DND-41 (cell line): ENCODE measurements at places on chromosomes 2 and 18.

DNA sequence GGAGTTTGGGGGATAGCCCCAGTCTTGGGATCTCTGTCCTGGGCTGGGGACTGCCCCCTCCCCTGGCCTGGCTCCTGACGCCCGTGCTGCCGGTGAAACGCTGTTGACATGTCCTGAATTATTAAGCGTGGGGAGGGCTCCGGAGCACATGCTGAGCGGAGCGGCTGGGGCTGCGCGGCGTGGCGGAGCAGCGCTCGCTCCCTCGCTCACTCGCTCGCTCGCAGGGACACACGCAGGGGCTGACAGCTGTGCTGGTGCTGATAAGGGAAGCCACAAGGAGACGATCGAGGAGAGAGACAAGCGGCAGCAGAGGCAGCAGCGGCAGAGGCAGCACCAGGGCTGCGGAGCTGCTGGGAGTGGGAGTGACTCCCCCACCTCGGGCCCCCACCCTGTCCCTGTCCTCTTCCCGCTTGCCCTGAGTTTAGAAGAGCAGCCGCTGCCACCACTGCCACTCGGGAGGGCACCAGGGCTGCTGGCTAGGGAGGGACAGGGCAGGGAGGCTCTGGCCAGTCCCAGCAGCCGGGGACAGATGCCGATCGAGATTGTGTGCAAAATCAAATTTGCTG lies at the start of gene ASIC4:
TSS of gene ASIC4 (plus strand) at position 287 of the 566 bp plus-strand sequence. CDS start at position 530, 243 bp downstream.
- peak; percentile 31 for DNase-seq

DNA sequence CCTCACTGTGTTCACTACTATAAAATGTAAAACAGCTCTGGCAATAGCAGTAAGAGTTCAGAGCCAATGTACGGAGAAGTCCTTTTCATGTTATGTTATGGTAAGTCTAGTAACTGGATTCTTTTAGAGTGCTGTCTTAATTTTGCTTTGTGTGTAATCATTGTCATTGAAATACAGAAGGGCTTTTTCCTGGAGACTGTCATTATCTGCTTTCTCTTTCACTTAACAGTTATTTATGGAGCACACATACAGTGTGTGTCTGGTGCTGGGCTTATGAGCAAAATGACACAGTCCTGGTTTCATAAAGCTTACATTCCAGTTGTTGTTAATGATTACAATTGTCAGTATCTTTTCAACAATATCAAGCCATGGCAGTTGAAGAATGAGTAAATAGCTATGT lies 95.5 kb downstream of the CCDC102B start:
- no peak for DNase-seq

DNA sequence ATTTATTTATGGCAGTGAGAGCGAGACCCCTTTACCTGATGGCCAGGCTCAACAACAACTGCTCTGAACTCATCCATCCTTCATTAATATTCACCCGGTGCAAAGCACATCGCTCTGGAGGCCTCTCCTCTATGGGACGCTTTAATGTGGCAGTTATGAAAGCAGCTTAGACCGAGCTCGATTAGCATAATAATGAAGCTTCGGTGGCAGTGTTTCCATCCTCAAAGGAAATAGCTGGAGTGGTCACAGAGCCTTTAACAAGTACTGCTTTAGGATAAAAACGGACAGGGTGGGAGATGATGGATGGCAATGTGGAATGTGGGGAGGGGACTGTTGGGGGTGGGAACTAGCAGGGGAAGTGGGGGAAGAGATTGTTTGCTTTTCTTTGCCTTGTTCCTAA lies 243.9 kb downstream of the SLC4A3 start:
- DNase-seq = no peak

GRCh38 chr2:6358985-6359384 lies 506.7 kb downstream of the CMPK2 start:
- no peak for DNase-seq

DNA sequence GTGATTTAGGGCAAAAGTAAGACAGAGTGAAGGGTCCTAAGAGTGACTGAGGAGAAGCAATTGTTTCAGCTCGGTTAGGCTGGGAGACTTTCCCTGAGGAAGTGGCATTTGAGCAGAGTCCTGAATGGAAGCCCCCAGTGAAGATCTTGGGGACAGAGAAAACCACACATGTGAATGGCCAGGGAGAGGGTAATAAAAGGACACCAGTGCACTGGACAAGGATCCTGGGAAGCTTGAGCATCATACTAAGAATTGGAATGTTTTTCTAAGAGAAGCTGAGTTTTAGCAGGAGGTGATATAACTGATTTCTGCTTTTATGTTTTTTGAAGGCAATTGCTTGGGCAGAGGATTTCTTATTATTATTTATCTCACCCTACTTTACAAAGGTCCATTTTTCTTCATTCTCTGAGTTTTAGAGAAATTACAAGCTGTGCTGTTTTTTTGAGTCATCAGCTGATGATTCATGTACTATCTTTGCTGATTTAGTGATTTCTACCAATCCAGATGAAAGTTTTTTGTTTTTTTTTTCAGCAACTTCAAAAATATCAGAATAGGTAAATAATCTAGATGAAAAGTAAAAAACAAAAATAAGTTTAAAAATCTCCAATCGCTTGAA lies 43.5 kb downstream of the MFSD6 start:
- DNase-seq = no peak

GRCh38 chr2:30277582-30277981 lies 46.2 kb downstream of the LBH start:
- DNase-seq = no peak

DNA sequence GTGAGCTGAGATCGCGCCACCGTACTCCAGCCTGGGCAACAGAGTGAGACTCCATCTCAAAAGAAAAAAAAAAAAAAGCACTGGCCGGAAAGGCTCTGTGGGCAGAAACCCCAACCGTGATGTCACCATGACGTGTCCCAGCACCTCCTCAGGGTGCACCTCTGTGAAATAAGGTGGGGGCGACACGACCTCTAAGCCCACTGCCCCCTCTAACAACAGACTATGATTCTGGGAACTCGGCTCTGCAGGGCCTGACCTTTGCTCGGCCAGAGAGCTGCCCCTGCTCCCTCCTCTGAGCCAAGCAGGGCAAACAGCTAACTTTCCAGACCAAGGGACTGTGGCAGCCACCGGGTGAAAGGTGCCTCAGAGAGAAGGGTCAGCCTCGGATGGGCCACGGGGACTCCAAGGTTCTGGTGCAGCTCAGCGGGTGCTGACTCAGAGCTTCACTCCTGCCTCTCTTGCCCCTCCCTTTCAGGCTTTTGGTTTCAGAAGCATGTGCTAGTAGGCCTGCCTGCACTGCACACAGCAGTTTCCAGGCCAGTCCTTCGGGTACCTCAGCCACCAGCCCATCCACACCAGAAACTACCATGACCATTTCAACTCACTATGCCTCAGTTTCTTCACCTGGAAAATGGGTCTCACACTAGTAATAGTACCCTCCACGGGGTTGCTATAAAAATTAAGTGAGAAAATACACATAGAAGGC lies 8.0 kb downstream of the TMBIM1 start:
- no peak for DNase-seq

DNA sequence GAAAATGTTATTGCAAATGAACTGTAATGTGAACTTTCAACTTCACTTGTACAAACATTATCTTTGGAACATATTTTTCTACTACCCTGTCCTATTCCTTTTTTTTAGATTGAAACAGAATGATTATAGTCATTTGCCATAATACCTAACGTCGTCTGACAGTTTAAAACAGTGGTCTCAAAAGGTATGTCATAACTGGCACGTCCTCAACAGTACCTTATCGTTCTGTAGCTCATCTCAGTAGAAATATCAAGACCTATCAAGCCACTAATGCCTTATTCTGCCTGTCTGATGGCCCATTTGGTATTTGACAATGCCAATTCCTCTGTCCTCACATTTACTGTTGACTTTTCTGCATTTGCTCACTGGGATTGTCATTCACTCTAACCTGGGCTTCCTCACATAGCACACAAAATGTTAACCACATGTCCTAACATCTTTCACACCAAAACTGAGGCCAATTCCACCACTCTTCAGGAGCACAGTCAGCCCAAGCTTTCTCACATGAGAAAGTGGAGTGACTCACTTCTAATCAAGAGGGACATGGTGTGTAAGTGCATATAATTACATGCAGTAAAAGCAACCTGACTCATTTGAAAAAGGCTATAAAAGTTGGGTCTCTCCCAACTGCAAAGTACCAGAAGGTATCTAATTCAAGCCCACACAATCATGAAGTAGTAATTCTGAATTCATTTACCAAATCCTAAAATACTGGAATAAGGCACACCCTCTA lies 34.8 kb downstream of the DNER start:
- no peak for DNase-seq

- DNase-seq = no peak
Measured at GRCh38 chr2:220185766-220186305, 558.4 kb downstream of the SLC4A3 start.

- no peak for DNase-seq
Measured at GRCh38 chr2:109440499-109441156, 173.1 kb downstream of the SEPTIN10 start.

- DNase-seq = no peak
Measured at GRCh38 chr2:60958800-60959199, 58.7 kb upstream of the PEX13 start.

DNA sequence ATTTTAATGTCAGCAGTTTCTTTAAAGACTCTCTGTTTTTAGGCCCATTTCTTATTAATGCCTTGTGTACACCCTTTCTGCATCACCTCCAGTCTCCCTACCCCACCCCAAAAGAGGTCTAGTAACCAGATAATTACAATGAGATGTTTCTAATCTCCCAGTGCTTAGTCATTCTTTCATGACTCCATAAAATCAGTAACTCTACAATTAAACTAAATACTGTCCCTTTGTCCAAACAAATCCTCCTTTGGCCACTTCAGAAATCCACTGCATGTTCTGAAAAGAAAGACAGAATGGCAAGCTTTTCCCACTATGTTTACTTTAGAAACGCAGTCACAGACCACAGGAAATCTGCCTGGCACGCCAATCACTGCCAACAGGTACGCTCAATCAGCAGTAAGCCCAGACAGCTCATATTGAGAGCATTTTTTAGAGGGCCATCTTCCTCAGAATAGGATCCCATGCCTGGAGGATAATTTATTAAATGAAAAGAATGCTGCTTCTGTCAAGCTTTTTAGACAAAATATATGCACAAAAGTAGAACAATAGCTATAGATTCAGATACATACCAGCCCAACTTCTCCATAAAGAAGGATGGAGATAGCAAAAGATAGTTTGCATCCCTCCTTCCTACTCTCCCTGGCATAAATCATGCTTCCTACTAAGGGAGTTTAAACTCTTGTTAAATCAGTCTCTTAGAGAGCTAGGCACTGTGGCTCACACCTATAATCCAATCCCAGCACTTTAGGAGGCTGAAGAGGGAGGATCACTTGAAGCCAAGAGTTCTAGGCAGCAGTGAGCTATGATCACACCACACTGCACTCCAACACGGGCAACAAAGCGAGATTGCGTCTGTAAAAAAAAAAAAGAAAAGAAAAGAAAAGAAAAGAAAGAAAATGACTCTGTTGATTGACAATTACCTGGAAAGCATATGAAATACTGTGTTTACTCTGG lies 14.6 kb downstream of the CLASP1 start:
- no peak for DNase-seq

DNA sequence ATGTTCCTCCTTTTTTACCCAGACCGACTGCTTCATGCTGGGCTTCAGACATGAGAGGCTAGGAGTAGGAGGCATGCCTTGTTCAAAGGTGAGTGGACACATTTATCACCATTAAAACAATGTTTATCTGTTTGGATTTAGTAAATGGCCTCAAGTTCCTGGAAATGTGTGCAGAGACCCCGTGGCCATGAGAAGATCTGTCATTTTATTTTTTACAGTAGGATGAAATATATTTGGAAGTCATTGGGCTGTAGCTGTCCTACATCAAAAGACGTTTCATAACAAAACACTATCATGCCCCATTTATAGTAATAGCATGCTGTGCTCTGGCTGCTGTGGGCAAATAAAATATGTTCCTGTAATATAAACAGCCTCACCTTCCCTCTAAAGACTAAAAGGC lies 403.9 kb upstream of the TNP1 start:
- DNase-seq = no peak

- no peak for DNase-seq
Measured at GRCh38 chr2:174327021-174327840, 7.5 kb upstream of the SP9 start.

DNA sequence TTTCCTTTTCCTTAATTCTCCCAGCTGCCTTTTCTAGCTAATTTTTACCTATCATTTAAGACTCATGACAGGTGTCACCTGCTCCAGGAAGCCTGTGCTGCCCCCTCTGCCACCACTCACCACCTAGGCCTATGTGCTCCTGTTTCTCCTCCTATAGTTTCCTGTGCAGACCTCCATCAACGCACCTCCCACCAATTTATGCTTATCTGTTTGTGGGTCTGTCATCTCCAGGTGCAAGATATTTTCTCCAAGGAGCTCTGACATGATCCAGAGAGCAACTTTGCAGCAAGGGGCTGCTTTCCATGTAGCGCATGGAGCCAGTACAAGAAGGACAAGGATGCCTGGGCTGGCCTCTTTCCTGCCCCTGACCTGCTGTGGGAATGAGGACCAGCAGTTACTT lies 42.7 kb downstream of the SLC4A5 start:
- no peak for DNase-seq

GRCh38 chr2:173414823-173415322 lies 60.2 kb downstream of the CDCA7 start:
- DNase-seq = no peak

GRCh38 chr2:188367164-188367563 lies 75.5 kb downstream of the GULP1 start:
- no peak for DNase-seq

DNA sequence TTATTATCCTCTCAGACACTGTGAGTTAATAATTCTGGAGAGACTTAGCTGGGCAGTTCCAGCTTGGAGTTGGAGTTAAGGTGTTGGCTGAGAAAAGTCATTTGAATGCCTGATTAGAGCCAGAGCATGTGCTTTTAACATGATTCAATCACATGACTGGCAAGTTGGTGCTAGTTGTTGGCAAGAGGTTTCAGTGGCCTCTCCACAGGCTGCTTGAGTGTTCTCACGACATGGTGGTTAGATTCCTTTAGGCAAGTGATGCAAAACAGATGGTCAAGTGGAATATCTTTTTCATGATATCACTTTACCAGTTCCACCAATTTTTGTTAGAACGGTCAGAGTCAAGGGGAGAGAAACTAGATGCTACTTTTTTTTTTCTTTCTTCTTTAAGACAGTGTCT lies 262.7 kb upstream of the FN1 start:
- no peak for DNase-seq

DNA sequence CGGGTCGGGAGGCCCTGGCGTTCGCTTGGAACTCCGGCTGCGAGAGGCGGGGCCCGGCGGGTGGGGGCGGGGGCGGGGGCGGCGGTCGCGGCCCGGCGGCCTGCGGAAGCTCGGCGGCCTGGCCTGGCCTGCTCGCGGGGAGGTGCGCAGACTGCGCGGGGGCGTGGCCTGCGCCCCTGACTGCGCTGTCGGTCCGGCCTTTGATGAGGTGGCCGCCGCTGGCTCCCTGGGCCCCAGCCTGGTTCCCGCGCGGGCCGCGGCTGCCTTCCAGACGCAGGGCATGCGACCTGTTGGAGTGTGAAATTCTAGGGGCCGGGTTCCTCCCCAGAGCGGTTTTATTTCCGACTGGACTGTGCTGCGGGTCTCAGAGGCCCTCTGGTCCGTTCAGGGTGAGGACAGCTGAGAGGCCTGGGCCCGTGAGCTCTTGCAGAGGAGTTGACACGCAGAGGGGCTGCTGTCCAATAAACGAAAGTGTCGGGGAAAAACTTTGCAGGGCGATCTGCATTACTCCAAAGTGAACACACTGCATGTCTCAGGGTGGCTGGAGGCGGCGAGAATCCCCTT lies 629 bp downstream of the NRBP1 start:
- peak; percentile 79 for DNase-seq

- DNase-seq = no peak
Measured at GRCh38 chr2:43389581-43390466, 163.4 kb upstream of the ZFP36L2 start.
